ENCODE measurements at places on chromosomes 3 and 15. TPM values are rescaled to one million over a fixed set of nuclear protein-coding genes. Genes with fewer than 3 reads are reported as not detected.

- H3K27me3 ChIP-seq: no peaks in the 10 kb centered on the region
- no peak overlapping the region for H3K27ac ChIP-seq
- no peak overlapping the region for H3K4me3 ChIP-seq
- peak; percentile 51 for DNase-seq
- H3K36me3 ChIP-seq: peaks cover 20% of the 10 kb centered on the region
Measured at GRCh38 chr3:47605652-47606051, 27.0 kb upstream of the CSPG5 start.

THOC7 gene
- 103 TPM for polyA plus RNA-seq

DNA sequence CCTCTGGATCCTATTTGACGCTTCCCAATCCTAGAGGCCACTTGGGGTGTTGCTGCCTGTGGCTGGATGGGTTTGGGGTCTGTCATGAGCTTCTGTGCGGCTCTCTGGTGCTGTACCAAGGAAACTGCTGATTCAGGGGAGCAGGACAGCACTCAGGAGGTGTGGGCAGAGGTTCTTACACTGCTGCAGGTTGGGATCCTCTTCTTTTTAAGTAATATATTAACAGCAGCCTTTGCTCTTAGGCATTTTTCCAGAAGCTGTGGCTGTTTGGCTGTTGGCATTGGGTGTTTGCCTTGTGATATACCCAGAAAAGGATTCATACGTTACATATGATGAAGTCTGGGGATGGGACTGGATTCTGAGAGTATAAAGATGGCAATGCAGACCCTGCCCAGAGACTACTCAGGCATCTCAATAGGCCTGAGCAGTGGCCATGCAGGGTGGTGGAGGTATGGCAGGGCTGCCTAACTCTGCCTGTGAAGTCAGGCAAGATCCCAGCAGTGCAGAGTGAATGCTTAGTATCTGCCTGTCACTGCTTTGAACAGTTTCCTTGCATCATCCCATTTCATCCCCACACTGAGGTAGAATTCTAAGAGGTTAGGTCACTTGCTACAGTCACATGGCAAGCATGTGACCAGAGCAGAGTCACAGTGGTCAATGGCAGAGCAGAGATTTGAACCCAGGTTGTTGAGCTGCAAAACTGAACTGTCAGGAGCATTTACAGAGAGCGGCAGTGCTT is 3.9 kb downstream of the ABHD6 start:
- H3K4me3 ChIP-seq: no peak overlapping the region
- no peaks in the 10 kb centered on the region for H3K27me3 ChIP-seq

DNA sequence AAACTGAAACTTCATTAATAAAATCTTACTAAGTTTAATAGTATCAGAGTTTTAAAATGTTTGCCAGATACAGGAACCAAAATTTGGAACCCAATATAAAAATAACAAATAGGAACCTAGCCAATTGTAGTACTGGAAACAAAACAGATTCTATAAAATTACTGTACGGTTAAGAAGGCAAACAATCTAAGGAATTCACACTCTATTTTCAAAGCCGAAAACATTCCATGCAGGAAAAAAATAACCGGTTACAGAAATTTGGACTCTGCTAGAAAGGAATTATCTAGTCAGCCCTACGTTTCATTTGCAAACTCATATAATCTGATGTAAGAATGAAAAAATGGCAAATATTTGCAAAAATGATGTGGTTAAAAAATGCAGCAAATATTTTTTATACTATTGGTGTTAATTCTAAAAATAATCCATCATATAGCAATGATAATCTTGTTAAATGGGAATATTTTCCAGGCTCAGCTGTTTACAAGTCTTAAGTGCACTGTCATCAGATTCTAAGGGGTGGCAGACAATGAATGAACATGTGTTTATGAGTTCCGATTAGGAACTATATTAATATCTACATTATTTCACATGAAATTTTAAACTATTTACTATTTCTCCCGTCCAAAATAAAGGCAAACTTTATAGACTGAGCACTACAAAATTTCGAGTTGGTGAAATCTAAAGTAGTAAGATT is 58.1 kb downstream of the DCBLD2 start:
- H3K27ac ChIP-seq: peak overlapping the region; percentile 38
- no peaks in the 10 kb centered on the region for H3K27me3 ChIP-seq
- H3K4me1 ChIP-seq: peaks cover 42% of the 10 kb centered on the region
- H3K36me3 ChIP-seq: peaks cover 39% of the 10 kb centered on the region

- H3K4me3 ChIP-seq: no peak overlapping the region
- no peak overlapping the region for H3K27ac ChIP-seq
- no peaks in the 10 kb centered on the region for H3K27me3 ChIP-seq
- no peaks in the 10 kb centered on the region for H3K36me3 ChIP-seq
Measured at GRCh38 chr3:171508206-171508605, 48.0 kb upstream of the TNIK start.

- DNase-seq: no peak
- no peak overlapping the region for H3K4me3 ChIP-seq
- H3K27me3 ChIP-seq: no peaks in the 10 kb centered on the region
- H3K36me3 ChIP-seq: no peaks in the 10 kb centered on the region
Measured at GRCh38 chr3:63095-63765, 133.3 kb upstream of the CHL1 start.

GRCh38 chr3:123320221-123320620 is 118.5 kb downstream of the SEC22A start:
- no peaks in the 10 kb centered on the region for H3K4me1 ChIP-seq
- H3K36me3 ChIP-seq: no peaks in the 10 kb centered on the region
- no peak overlapping the region for H3K27ac ChIP-seq
- no peak overlapping the region for H3K4me3 ChIP-seq

DNA sequence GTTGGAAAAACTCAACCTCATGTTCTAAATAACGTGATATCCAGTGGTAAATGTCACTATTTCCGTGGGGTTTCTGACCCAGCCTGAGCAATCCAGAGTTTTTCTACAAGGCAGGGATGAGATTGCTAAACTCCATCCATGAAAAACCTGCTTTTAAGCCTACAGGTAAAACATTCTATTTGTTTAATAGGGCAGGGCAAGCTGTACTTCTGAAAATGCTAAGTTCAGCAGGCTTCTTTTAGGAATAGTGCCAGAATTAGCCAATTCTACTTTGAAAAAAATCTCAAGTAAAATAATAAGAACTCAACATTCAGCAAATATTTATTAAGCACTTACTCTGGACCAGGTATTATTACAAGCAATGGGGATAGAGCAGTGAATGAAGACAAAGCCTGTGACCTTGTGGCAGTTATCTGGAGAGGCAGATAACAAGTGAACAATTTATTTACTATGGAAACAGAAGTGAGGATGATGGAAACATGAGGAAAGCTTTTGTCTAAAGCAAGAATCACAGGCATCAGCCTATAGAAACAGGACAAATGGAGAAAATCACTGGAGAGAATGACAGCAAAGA is 13.3 kb downstream of the RPSA start:
- no peak overlapping the region for H3K27ac ChIP-seq
- H3K36me3 ChIP-seq: no peaks in the 10 kb centered on the region
- no peaks in the 10 kb centered on the region for H3K27me3 ChIP-seq
- no peaks in the 10 kb centered on the region for H3K4me1 ChIP-seq
- no peak for DNase-seq

GRCh38 chr3:158846803-158847451 is 45.1 kb downstream of the MFSD1 start:
- no peak for DNase-seq
- no peak overlapping the region for H3K27ac ChIP-seq
- no peaks in the 10 kb centered on the region for H3K4me1 ChIP-seq
- no peaks in the 10 kb centered on the region for H3K27me3 ChIP-seq
- H3K36me3 ChIP-seq: no peaks in the 10 kb centered on the region
